ENCODE measurements at places on chromosomes 12 and 14.
A peak's percentile ranks its signal among the peaks of the same experiment; 100 is the strongest.

- no peak for DNase-seq
These were observed 1.7 kb upstream of the KLC1 start for GRCh38 chr14:103627073-103628025.

DNA sequence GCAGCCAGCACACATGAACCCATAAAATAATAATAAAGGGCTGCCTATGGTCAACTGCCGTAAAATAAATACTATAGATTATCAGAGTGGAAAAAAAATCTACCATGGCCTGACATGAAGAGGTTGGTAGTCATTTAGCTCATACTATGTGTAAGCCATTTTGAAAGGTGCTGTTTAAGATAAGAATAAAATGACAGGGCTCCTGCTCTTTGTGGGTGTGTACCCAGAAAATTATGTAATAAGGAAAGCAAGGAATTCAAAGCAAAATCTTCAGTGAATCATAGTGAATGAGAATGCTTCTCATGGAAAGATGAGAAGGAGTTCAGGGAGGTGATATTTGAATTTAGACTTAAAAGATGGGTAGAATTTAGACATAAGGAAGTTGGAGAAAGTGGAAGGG, 42.9 kb upstream of the PPM1H start:
- DNase-seq: no peak

DNA sequence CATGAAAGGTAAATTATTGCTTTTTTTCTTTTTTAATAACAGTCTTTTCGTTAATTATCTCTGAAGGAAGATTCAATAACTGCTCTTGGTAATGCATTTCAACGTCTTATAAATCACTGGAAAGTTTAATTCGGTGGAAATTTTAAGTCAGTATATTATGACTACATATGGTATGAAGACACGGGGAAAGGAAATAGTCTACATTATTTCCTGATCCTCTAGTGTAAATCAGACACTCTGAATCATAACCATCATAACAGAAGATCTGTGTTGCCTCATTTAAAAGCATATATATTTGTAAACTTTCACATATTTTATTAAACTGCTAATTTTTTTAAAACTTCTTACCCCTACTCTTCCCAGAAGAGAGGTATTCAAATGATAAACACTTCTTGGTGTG, 53.7 kb downstream of the EFCAB11 start:
- no peak for DNase-seq

- DNase-seq: peak; percentile 61
These were observed 80.3 kb upstream of the GNG2 start for GRCh38 chr14:51780006-51780692.

GRCh38 chr12:30880813-30881212, 45.7 kb upstream of the TSPAN11 start:
- no peak for DNase-seq

DNA sequence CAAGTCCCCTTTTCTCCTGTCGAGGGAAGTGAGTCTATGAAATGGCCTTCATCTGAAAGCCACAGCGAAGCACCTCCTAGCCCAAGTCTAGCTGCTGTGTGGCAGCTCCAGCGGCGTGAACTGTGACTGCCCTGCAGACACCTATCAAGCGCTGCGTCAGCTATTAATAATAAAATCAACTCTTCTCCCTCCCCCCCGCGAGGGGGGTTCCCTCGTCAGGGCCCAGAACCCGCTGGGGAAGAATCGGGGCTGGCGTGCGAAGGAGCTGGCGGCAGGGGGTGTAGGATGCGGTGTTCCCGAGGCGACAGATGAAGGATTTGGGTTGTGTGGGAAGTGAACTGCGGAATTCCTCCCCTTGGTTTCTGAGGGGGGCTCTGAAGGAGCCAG, 662 bp upstream of the ATP2A2 start:
- peak; percentile 41 for DNase-seq

- no peak for DNase-seq
These were observed 112.5 kb upstream of the HIF1A start for GRCh38 chr14:61582815-61583214.

- DNase-seq: no peak
These were observed 127.7 kb downstream of the SNAPC1 start for GRCh38 chr14:61889914-61890351.

DNA sequence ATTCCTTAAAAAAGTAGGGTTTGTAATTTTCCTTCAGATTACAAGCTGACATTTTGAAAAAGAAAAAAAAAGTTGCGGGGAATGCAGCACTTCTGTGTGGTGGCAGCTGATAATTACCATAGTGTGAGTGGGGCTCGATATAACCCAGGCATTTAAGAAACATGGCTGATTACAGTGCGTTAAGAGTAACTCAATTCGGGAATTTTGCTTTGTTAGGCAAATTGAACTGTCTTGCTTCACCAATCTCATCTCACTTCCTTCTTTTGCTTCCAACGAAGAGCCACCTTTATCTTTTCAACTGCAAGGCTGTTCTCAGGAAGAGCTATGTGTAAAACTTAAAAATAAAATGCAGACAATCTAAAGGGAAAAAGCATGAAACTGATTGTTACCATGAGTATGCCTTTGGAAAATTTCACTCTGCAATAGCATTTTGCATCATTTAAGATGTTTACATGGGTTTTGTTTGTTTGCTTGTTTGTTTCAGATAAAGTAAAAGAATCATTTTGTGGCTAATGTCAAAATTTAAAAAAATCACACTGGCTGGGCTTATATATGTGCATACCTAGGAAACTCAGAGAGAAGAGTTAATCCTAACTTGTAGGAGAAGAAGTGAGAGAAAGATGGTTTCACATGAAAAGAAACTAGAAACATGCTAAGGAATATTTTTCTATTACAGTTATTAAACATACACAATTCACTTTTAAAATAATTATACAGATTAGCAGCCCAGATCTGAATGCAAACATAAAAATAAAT, 295.9 kb upstream of the ATP2B1 start:
- no peak for DNase-seq

DNA sequence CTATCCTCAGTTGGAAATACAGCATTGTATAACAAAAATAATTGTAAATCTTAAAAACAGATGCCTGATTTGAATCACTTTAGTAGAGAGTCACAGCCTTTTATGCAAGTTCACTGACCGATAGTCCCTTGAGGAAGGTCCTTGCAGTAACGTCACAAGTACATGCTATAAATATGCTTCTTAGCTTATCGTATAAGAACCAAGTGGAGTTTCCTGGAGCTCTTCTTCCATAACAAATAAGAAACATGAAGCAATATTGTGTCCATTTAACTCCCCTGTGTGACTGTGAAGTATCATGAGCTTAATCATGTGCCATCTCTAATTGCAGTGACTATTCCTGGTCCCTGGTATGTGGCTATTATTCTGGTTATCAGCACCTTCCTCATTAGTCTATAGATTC, 107.9 kb downstream of the SLC38A4 start:
- DNase-seq: no peak

GRCh38 chr12:130715998-130716968, at the start of gene RIMBP2:
RIMBP2 (minus strand) TSS chr12:130716299; CDS start chr12:130479013, 237,286 bp downstream.
- DNase-seq: peak; percentile 83

GRCh38 chr12:68176257-68176656, 16.7 kb upstream of the IFNG start:
- no peak for DNase-seq

GRCh38 chr12:16608946-16609539, 3.1 kb upstream of the LMO3 start:
- no peak for DNase-seq

GRCh38 chr12:54393743-54394142, 9.2 kb upstream of the ZNF385A start:
- DNase-seq: no peak

GRCh38 chr12:28936711-28937110, 212.4 kb upstream of the FAR2 start:
- DNase-seq: no peak

DNA sequence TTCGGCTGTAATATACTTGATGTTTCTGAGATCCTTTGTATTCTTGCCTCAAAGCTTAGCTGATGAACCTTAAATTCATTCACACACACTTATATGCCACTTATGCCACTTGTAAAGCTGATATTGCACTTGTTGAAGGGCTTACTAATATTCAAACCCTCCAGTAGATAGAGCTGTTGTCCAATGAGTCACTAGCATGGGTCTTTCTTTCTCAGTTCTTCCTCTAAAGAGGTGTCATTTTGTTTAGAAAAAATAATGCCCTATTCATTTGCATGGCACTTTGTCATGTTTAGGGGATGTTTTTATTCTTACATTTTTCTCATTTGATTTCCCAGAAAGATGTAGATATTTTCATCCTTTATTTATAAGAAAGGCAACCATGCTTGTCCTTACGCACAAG, 56.4 kb downstream of the MON2 start:
- no peak for DNase-seq

GRCh38 chr12:62808166-62808879, 126.6 kb downstream of the PPM1H start:
- no peak for DNase-seq

DNA sequence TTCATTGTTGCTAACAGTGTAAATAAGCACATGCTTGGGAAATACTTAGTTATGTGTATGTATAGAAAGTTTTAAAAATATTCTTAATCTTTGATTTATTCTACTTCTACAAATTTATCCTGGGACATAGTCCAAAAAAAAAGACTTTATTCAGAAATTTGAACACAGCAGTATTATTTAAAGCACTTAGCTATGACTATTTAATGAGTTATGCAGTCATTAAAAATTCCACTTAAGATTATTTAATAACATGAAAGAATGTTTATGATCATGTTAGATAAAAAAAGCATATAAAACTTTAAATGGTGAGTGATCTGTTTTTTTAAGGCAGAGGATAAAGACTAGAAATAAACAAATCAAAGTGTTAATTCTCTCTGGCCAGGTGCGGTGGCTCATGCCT, 78.3 kb downstream of the BAZ1A start:
- peak; percentile 34 for DNase-seq

- no peak for DNase-seq
These were observed 365.7 kb upstream of the FKBP4 start for GRCh38 chr12:2429032-2429431.

- DNase-seq: no peak
These were observed 90.4 kb downstream of the SYNE3 start for GRCh38 chr14:95426116-95426475.

GRCh38 chr12:88703790-88704189, 123.5 kb upstream of the KITLG start:
- no peak for DNase-seq

DNA sequence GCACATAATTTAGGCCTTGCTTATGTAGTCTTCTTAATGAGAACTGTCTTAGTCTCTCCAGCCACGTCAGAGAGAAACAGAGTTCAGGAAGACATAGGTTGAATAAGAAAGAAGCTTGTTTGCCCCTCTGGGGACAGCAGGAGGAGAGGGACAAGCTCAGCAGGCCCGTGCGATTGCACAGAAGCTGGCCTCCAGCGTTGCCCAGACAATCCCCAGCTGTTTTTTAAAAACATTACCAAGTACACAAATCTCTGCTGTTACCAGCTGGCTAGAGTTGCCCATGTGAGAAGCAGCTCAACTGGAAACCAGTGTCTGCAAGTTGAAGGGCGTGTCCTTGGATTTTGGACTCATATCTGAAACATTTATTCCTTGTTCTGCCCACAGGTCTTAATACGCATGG, 232.6 kb downstream of the EFCAB11 start:
- no peak for DNase-seq

- no peak for DNase-seq
These were observed 73.5 kb upstream of the GPHB5 start for GRCh38 chr14:63392236-63392635.

DNA sequence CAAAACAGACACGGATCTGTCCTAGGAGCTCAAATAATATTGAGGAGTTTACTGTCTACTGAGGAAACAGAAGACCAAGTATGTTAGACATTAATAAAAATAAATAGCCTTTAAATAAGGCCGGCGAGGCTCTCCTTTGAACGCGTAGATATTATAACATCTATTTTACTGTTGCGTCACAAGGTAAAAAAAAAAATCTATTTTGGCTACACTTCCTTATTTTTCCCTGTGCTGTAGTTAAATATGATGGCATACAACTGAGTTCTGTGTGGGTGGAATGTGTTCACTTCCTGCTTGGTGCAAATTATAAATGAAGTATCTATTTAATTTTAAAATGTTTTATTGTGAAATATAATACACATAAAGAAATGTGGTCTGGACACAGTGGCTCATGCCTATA, 17.2 kb upstream of the RAD52 start:
- no peak for DNase-seq

DNA sequence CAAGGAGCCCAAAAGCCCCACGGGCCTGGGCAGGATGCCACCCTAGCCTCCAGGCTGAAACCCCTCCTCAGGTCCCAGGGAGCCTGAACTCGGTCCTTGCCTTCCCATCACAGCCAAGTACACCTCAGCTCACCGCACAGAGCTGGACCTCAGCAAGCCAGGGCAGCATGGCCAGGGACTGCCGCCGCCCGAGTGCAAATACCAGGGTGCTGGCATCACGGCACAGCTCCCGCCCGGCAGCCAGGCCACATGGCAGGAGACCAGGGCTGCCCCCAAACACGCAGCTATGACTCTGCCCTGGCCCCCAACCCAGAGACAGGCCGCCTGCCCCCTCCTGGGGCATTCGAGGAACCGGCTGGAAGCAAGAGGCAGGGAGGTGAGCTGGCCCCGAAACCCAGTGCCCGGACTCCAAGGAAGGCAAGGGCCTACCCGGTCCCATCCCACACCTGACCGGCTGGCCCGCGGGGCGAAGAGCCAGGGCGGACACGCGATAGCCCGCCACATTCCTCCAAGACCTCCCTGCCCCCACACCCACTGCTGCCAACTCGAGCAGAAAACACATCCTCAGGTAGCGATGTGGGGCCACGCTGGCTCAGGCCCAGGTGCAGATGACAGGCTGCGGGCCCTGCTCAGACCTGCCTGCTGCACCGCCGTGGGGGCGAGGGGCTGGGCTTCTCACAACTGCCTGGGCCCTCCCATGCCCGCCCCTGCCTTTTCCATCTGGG, 2.7 kb downstream of the JAG2 start:
- DNase-seq: no peak

DNA sequence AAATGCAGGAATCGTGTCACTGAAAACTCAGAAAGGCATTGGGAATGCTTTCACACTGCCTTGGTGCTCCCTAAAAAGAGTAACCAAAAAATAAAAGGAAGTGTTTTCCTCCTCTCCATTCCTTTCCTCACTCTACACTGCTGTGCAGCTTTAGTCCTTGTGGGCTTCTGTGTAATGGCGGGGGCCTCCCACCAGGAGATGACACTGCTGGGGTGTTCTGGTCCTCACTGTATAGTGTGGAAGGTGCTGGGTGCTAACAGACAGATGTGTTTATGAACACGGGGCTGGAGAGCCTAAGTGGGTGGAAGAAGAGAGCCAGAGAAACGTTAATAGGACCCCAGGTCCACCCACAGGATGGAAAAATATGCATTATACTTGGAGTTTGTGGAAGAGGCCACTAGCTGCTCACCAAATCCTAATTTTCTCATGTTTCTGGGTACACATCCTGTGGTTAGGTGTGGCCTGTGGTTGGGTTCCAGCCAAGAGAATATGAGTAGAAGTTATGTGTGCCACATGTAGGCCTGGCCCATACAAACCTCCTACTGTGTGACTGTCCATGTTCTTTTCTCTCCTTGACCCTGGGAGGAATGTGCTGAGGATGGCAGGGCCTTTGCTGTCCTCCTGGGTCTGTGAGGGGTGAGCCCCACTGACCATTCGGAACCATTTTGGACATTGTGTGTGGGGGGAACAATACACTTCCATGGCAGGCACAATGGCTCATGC, 14.0 kb upstream of the C1S start:
- DNase-seq: no peak

GRCh38 chr12:92614502-92614901, 88.3 kb upstream of the PLEKHG7 start:
- no peak for DNase-seq

- no peak for DNase-seq
These were observed 121.9 kb downstream of the ETV6 start for GRCh38 chr12:11771356-11771755.

- DNase-seq: no peak
These were observed 245.6 kb upstream of the NPAS3 start for GRCh38 chr14:32693114-32693513.
